ENCODE measurements at places on chromosomes 3 and 15.

- DNase-seq, result no peak
These were observed 188.0 kb downstream of the KLHL25 start for GRCh38 chr15:85606738-85607137.

GRCh38 chr15:74333662-74334061 lies 33.8 kb downstream of the CYP11A1 start:
- no peak for DNase-seq

DNA sequence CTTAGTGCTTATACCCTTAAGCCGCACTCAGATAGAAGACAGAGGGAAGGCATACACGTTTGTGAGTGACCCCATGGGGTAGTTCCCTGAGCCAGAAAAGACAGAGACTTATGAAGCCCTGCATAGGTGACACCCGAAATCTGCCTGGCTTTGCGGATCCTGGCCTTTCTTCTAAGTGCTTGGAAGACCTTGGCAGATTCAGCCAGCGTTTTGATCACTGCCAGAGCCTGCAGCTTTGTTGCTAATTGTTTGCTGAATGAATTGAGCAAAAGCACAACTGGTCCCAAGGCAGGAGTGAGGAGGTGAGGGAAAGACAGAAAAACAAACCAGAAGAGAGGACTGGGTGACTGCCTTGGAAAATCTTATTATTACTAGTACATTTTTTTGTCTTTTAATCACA lies 168.3 kb upstream of the ICE2 start:
- DNase-seq, result no peak

DNA sequence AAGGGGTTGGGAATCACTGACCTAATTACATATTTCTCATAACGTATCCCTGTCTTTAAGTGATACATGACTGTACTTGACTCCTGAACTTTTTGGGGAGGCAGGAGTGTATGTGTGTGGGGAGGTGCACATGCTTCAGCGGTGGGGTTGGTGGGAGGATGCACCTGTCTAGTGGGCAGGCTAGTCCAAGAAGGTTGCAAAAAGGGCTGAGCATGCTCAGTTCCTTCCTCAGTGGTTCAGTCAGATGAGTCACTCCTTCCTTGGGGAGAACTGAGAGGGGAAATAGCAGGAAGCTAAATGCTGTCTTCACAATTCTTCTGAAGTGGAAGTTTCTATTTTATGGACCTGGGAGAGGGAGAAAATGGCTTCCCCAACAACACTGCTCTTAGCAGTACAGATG lies 24.6 kb upstream of the AP4E1 start:
- DNase-seq, result no peak

DNA sequence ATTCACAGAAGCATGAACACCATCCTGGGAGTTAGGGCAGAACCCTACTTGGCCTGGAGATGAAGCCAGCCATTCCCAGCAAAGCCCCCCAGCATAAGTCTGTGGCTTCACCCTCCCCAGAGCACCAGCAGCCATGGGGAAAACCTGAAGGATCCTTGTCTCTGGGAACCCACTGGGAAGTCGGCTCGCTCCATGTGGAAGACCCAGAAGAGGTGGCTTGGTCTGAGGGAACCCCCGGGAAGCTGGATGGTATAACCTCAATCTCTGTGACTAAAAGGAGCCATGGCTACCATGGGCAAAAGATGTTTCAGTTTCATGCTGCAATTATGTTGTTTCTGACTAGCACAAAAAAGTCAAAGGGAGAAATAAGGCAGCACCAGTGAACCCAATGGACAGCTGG lies 11.8 kb upstream of the RPUSD3 start:
- DNase-seq, result no peak

DNA sequence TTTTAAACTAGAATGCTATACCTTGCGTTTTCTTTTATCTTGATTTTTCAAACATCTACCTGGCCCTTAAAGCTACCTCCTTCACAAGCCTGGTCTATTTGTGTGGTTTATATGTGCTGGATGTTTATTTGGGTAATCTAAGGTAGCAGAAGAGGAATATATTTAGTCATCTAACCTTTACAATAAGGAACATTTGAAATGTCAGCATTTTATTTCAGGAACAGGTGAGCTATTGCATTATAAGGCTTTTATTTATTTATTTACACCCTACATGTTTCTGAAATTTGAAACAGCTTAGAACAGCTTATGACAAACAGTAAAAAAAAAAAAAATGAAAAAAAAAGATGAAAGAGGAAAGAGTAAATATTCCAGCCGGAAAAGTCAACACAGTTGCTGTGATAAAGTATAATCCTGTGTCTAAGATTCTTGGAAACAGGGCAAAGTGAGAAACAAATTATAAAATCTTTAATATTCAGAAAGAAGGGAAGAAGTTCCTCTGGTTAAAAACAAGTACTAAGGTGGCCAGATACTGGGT lies 19.5 kb downstream of the HHLA2 start:
- no peak for DNase-seq

DNA sequence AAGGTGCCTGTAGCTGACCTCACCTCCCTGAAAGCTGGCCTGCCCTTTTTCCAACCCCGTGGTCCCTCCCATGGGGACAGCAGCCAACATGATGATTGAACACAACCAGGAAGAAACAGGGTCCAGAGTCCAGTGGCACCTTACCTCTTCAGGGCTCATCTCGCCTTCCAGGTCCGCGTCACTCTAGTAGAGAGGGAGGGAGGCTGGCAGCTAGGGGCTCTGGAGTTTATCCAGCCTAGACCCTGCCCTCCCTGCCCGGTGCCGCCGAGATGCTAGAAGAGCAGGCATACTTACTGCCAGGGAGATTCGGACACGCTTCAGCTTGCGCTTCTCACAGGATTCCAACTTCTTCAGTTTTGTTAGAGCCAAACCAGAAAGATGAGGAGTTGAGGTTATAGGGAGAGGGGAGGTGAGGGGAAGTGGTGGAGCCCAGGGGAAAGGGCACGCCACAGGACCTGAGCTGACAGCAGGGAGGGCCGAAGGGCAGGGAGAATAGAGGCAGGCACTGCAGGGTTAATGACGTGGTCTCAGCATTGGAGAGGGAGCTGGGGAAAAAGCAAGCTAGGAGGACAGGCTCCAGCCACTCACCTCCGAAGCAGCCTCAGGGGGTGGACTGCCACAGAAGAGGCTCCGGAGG lies 9.1 kb downstream of the CLCN2 start:
- DNase-seq, result no peak

- peak; percentile 5 for DNase-seq
These were observed 160.1 kb downstream of the ARRDC4 start for GRCh38 chr15:98120561-98120960.

- peak; percentile 90 for DNase-seq
These were observed 625 bp upstream of the ELL3 start for GRCh38 chr15:43777267-43777914.

- no peak for DNase-seq
These were observed 585.8 kb downstream of the NLGN1 start for GRCh38 chr3:173983343-173983742.

GRCh38 chr3:13853978-13854296 lies 25.9 kb downstream of the WNT7A start:
- DNase-seq, result no peak

- DNase-seq, result no peak
These were observed 2.2 kb upstream of the UCN2 start for GRCh38 chr3:48565591-48566400.

GRCh38 chr15:50544368-50544767 lies 2.1 kb downstream of the USP50 start:
- no peak for DNase-seq

DNA sequence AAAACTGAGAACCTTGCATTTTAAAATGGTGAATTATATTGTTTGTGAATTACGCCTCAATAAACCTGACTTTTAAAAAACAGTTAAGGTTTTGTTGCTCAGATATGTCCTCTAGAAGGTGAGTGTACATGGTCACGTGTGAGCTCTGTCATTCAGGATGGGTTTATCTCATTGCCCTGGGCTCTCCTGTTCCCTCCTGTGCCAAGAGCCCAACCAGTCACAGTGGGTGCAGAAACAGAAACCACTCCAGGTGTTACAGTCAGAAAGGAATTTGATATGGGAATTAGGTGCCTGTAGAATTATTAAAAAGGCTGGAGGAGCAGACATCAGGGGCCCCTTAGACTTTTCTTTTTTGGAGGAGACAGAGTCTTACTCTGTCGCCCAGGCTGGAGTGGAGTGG lies 196.4 kb downstream of the STT3B start:
- no peak for DNase-seq

DNA sequence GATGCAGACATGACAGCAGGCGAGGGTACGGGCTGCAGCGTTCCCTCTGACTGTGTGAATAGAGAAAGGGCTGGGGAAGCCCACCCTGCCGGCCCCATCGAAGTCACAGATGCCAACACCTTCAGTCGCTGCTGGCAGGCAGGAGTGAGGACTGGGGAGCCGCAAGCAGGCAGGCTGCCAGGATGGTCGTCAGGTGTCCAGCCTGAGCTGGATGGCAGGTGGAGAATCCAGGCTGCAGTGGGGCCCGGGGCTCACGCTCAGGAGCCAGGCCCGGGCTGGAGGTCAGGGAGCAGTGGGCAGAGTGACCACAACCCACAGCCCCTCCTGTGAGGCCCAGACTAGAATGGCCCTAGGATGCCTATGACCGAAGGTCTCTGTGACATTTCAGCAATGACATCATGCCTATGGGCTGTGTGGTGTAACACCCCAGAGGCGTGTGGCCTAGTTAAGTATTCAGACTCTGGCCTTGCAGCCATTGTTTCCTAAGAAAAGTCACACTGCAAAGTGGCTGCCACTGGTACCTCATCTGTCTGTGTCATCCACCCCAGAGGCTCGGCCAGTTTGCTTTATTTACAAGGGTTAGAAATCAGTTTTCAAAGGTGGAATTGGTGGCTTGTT lies 15.7 kb downstream of the PRR23E start:
- DNase-seq, result peak; percentile 24

DNA sequence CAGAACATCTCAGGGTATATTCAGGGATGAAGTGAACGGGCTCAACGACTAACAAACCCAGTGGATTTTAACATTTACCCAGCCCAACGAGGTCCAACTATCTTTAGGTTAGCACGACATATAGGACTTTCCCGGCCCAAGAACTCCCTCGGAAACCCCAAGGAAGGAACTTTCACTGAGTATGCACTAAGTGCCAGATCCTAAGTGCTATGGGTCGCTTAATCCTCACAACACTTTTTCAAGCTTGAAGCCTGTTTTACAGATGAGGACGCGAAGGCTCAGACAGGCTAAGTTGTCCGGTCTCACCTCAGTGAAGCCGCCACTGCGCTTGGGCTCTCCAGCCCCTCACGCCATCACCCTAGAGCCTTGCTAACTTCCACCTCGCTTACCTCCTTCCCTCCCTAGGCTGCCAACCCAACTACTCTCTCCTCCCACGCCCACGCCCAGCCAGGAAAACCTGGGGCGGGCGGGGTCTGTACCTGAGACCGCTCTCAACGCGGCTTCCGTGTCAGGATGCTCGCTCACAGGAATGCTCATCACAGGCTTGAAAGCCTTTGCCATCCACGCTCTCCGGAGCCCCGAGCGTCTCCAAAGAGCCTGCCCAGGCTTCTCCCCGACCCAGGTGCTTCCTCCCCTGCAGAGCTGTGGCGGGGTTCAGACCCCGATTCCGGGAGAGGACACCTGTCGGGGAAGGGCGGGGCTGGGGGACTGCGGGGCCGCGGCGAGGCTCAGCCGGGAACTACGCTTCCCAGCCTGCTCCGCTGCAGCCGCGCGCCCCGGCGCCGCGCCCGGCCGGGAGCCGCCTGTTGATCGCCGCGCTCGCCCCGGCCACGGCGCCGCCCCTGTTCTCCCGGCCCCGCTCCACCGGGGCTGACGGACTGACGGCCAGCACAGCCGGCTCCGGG lies at the start of gene TMOD2:
Gene TMOD2 (plus strand): TSS at position 806 of the 905 bp plus-strand sequence. CDS start 14,845 bp downstream, outside the sequence.
- DNase-seq, result peak; percentile 82

GRCh38 chr3:117989982-117990381 lies 1044.7 kb downstream of the IGSF11 start:
- DNase-seq, result no peak

- peak; percentile 99 for DNase-seq
These were observed at the start of gene MLF1 for GRCh38 chr3:158570999-158571702. Gene MLF1, plus strand, starts transcription at chr3:158571194. Its CDS starts 107 bp downstream, at chr3:158571301.

GRCh38 chr3:148360051-148360450 lies 337.7 kb upstream of the AGTR1 start:
- no peak for DNase-seq

DNA sequence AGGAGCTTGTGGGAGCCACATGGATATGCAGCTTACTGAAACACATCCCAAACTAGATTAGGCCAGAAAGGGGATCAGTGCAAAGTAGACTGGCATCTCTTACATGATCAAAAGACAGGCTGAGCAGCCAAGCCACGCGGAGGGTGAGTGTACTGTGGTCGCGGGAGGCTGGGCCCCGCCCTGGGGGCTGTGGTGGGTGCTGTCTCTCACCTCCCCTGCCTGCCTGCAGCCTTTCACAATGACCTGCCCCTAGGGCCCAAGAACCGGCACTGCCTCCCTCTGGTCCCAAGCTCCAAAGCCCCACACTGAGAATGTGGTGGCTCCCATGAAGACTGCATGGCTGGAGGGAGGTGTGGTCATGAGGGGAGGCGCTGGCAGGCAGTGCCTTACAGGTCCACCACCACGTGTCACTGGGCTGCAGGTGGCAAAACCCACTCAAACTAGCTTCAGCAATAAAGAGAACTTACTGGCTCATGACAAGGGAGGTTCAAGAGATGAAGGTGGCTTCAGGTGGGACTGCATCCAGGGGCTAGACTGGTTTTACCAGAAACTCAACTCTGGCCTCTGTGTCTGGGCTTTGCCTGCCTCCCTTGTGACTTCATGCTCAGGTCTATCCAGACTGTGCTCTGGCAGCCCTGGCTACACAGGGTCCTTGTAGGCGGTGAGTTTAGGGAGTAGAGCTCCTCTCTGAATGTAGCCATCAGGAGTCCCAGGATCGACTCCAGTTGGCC lies 27.4 kb upstream of the PLXND1 start:
- DNase-seq, result no peak

DNA sequence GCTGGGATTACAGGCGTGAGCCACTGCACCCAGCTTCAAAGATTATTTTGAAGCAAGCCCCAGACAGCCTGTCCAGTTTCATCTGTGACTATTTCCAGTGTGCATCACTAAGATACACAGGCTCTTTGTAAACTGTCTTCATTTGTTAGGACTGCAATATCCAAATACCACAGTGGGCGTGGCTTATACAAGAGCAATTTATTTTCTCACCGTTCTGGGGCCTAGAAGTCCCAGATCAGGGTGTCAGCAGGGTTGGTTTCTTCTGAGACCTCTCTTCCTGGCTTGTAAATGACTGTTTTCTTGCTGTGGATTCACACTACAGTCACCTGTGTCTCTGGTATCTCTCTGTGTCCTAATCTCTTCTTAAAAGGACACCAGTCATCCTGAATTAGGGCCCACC lies 59.7 kb downstream of the RLBP1 start:
- no peak for DNase-seq

DNA sequence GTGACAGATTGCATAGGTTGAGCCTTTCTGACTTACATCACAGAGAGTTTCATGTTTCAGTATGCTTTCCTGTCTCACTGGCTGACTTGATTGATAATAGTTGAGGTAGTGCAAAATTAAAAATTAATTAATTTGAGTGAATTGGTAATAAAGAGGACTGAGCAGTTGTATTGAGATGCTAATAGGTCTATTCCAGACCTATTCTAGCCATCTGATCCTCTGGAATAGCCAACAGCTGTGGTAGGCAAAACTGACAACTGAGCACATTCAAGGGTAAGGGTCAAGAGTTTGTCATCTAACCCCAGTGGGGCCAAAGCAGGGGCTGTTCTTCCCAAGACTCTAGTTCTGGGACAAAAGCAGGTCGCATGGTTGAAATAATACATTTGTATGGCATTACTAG lies 132.4 kb downstream of the EPHA3 start:
- DNase-seq, result peak; percentile 35

- DNase-seq, result peak; percentile 25
These were observed 84.5 kb downstream of the EFL1 start for GRCh38 chr15:82178061-82178460.

Measured in eye (tissue), 1 donor.